ENCODE measurements at places on chromosomes 7 and 10.

- DNase-seq: no peak
Measured at GRCh38 chr7:138768241-138768640, 29.6 kb upstream of the TMEM213 start.

DNA sequence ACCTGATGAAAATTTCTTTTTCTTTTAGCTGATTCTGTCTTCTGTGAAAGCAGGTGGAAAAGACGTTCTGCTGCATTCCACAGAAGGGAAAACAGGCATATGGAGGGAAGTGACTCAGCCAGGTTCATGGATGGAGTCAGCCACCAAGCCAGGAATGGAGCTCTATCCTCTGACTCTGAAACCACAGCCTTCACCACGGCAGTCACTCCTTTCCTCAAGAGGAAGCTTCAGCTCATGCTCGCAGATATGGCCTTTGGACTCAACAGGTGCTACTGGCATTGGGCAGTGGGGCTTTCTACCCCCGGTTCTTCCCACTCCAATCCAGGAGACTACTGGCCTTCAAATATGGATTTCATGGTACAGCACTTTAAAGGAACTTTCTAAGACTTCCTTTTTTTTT, 11.5 kb upstream of the PLAU start:
- peak; percentile 94 for DNase-seq

DNA sequence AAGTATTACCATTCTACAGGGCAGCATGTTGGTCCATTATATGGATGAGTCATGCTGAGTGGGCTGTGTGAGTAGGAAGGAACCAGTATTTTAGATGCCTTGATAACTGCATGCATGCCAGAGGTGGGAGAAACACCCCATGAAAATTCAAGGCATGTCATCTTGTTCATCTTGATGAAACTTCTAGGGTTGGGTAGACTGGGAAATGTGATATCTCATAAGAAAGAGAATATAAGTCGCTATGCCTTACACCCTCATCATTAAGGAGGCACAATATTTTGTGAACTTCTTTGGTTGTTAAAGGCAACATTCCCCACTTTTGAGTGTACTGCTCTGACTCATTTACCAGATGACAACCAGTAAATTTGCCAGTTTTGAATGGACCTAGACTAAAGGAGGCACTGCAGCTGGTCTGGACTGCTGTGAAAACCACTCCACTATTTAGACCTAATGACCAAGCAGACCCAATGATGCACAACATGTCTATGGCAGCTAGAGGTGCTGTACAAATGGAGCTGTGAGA, 48.0 kb downstream of the ZNF365 start:
- peak; percentile 87 for DNase-seq

- DNase-seq: no peak
Measured at GRCh38 chr7:1610678-1611302, 41.0 kb upstream of the PSMG3 start.

DNA sequence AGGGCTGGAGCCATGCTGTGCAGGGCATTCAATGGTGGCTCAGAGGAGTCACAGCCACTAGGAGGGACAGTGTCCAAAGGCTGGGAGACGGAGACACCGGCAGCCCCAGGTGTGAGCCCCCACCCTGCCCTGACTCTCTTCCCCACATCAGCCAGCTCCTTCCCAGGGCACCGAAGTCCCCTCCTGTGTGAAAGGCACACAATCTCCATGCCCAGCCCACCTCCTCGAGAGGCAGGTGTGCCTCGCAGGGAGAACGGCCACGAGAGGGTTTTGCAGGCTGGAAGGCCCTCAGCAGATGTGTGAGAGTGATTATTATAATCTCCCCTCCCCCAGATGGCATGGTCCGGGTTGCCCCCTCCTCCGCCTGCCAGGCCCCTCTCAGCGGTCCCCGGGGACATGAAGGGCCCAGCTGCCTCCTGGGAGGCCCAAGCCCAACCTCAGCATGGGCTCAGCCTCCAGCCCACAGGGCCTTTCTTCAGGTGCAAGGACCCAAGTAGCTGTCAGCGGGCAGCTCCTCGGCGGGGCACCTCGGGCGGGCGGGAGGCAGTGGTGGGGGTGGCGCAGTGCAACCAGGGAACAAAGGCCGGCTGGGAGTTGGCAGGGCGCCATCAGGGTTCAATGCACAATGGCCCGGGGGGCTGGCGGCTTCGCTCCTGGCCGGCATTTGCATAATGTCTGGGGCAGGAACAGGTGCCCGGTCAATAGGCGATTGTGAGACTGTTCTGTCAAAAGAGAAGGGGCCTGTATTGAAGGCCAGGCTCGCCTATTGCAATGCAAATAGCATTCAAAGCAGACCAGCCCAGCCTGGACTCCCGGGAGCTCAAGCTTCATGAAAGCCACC, 155.3 kb upstream of the ZMIZ1 start:
- no peak for DNase-seq

- DNase-seq: no peak
Measured at GRCh38 chr10:18455086-18455884, 196.1 kb downstream of the NSUN6 start.

DNA sequence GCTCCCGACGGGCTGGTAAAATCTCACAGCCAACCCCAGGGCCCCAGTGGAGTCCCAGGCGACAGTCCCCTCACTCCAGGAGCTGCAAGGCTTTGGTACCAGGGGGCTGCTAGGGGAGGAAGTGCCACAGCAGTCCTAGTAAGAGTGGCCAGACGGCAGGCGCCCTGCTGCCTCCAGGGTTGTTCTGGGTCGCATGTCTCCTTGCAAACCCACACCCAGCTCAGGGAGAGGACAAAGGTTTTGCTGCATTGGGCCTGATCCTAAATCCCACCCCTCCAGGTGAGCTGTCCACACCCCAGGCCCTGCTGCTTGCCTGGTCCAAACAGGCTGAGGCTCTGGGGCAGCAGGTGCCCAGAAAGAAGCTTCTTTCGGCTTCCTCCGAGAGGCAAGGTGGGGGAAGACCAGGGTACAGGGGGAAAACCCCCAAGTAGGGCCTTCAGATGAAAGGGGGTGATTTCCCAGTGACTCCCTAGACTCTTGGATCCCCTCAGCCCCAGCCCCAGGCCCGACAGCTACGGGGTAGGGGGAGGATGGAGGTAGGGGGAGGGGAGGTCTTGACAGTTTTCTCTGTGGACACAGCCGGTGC, 4.2 kb upstream of the KCP start:
- DNase-seq: no peak

DNA sequence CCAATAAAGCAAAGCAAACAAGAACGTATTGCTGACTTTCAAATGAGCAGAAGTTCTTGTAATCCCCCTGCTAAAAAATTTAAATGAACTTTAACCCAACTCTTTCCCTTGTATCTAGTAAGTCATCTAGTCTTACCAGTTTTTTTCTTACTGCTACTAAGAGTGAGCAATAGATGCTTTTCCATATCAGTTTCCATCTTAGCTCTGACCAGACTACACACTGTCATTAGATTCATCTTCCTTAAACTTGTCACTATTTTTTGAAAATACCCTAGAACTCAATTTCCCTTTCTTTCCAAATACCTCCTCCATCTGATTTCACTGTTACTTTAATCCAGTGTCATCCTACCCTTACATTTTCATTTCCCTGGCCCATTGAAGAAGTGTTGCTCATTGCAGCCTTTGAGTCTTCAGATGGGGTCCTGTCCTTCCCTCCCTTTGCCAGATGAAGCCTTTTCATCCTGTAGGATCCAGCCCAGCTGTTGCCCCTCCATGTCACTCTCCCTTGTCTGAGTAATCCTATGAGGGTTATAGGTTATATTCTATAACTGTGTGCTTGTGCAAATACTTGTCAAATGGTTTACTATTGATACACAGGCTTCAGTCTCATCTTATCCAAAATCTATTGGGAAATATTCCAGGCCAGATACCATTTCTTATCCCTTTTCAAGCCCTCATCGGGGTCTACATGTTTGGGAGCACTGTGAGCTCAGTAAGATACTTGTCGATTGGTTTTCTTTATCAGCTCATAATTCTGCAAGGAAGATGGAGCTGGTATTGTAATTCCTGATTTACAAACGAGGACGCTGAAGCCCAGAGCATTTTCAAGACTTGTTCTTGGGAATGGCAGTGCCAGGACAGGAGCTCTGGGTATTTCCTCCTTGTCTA, 51.5 kb upstream of the ITGB1 start:
- DNase-seq: no peak

GRCh38 chr10:72328045-72328828, 26.5 kb downstream of the DNAJB12 start:
- DNase-seq: peak; percentile 68

DNA sequence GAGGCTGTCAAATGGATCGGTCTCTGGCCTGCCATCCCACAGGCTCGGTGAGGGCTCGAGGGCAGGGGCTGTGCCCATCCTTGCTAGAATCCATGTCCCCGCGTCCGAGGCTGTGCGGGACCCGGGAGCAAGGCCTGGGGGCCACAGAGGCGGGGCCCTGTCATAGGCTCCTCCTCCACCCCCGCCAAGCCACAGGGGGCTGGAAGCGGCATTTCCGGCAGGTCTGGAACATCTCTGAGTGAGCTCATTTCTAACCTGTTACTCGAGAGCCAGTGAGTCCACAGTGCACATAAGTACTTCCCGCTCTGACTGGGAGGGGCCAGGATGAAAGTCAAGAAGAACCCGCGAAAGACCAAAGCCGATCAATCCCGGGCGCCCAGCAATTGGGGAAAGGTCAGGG, 57.6 kb downstream of the NKX6-2 start:
- DNase-seq: no peak

DNA sequence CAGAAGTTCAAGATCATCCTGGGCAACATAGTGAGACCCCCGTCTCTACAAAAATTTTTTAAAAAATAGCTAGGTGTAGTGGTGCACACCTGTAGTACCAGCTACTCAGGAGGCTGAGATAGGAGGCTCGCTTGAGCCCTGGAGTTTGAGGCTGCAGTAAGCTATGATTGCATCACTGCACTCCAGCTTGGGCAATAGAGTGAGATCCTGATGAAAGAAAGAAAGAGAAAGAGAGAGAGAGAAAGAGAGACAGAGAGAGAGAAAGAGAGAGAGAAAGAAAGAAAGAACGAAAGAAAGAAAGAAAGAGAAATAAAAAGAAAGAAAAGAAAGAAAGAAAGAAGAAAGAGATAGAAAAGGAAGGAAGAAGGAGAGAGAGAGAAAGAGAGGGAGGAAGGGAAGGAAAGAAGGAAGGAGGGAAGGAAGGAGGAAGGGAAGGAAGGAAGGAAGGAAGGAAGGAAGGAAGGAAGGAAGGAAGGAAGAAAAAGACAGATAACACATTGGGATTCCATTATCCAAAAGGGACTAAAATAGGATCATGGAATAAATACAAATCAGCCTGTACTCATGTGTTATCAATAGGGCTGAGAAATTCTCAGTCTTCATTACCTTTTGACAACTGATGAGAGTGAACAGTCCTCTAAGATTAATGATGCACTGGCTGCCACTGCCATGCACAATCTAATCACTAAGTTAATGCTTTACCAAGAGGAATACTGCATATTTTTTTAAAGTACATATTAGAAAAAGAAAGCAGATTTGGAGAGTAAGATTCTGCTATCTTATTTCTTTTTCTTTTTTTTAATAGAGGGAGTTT, 35.4 kb upstream of the WAC start:
- no peak for DNase-seq
